ENCODE measurements at places on chromosomes 11 and 22.

GRCh38 chr11:47533690-47534151, 19.2 kb downstream of the CELF1 start:
- no peak for DNase-seq

- DNase-seq, result no peak
Observed at GRCh38 chr22:44573451-44573850, 75.4 kb upstream of the RTL6 start.

DNA sequence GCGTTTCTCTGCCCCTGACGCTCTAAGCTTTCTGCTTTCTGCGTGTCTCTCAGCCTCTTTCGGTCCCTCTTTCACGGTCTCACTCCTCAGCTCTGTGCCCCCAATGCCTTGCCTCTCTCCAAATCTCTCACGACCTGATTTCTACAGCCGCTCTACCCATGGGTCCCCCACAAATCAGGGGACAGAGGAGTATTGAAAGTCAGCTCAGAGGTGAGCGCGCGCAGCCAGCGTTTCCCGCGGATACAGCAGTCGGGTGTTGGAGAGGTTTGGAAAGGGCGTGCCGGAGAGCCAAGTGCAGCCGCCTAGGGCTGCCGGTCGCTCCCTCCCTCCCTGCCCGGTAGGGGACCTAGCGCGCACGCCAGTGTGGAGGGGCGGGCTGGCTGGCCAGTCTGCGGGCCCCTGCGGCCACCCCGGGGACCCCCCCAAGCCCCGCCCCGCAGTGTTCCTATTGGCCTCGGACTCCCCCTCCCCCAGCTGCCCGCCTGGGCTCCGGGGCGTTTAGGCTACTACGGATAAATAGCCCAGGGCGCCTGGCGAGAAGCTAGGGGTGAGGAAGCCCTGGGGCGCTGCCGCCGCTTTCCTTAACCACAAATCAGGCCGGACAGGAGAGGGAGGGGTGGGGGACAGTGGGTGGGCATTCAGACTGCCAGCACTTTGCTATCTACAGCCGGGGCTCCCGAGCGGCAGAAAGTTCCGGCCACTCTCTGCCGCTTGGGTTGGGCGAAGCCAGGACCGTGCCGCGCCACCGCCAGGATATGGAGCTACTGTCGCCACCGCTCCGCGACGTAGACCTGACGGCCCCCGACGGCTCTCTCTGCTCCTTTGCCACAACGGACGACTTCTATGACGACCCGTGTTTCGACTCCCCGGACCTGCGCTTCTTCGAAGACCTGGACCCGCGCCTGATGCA, at the start of gene MYOD1:
MYOD1 (plus strand) TSS at position 544 of the 910 bp plus-strand sequence; CDS start at position 756, 212 bp downstream.
- DNase-seq, result no peak

DNA sequence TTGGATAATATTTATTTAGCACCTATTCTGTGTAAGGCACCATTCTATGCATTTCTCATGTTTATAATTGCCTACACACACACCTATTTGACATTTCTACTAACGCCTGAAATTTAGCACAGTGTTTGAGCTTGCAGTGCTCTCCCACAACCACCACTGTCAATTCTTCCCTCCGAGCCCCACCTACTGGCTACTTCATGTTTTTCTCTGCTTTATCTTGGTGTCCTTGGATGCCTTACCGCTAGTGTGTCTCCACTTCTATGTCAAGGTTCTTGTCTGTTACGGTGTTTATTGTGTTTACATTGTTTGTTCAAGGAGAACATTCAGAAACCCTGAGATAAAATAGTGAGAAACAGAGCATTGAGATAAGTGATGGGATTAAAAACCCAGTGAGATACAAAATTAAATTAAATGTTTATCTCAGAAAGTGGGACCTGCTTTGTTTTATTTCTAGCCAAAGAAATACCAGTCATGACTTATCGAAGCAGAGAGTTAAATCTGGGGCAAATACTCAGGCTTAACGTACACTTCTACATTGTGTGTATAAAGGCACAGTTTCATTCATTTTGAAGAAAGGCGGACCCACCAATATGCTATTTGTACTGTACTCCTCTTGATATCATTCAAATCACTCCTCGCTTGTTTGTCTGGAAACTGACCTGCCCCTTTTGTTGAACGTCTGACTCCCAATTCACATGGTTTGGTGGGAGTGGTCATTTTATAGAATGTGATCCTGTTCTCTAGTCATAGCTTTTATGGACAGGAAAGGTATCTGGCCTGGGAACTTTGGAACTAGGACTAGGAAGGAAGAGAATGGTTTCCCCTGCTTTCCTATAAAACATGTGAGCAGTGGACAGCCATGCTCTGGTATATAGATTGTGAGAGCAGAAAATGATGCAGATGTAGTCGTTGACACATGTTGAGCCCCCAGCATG, 39.2 kb upstream of the SLC36A4 start:
- no peak for DNase-seq

DNA sequence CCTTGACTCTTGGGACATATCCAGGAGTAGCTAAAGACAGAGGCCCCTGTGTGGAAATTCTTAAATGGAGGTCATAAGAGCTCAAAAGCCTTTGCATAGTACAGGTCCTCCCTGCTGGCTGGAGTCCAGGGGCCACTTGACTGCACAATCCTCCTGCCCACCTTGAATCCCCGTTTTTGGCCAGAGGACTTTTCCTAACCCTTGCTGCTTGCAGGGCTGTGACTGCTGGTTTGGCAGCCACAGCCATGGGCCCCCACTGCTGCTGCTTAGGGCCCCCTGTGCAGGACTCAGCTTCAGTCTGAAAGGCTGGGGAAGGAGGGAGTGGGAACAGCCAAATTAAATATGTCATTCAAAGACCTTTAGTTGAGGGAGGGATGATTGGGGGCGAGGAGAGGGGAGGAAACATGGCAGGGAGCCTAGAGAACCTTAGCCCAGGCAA, 33.4 kb downstream of the ARHGAP1 start:
- no peak for DNase-seq

DNA sequence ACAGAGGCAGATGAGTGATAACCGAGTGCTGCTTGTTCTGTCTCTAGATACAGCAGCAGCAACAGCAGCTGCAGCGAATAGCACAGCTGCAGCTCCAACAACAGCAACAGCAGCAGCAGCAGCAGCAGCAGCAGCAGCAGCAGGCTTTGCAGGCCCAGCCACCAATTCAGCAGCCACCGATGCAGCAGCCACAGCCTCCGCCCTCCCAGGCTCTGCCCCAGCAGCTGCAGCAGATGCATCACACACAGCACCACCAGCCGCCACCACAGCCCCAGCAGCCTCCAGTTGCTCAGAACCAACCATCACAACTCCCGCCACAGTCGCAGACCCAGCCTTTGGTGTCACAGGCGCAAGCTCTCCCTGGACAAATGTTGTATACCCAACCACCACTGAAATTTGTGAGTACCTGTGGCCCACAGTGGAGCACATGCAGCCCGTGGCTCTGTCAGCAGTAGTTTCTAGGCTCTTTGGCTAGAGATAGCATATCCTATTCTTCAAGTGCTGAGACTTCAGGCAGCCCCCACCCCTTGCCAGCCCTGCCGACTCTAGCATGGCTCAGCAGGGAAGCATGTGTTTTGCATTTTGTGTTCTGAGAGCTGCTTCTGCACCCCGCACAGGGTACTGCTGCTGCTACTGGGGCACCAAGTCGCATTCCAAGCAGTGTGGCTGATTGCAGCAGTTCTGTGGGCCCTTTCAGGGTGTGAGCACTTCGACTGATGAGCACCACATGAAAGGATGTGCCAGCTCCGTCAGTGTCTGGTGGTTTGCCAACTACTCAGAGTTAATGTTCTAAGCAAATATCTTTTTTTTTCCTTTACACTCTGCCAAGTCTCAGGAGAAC, 59.2 kb downstream of the MED15 start:
- no peak for DNase-seq

Data from activated naive CD4-positive, alpha-beta T cell (primary cell).